ENCODE measurements at places on chromosomes 11 and 22.

DNA sequence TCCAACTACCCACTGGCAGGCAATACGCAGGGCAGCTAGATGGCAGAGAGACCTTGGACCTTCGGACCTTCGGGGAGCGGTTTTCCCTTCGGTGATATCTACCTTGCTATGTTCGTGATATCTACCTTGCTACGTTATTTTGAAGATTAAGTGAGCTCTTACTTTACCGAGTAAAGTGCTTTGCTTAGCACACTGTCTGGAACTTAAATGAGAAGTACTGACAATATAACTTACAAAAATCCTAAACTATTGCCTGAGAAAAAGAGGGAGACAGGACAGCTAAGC lies 1.0 kb upstream of the PRDM10 start:
- no peak for DNase-seq

GRCh38 chr22:35547987-35548721 lies 7.5 kb downstream of the RASD2 start:
- no peak for DNase-seq

DNA sequence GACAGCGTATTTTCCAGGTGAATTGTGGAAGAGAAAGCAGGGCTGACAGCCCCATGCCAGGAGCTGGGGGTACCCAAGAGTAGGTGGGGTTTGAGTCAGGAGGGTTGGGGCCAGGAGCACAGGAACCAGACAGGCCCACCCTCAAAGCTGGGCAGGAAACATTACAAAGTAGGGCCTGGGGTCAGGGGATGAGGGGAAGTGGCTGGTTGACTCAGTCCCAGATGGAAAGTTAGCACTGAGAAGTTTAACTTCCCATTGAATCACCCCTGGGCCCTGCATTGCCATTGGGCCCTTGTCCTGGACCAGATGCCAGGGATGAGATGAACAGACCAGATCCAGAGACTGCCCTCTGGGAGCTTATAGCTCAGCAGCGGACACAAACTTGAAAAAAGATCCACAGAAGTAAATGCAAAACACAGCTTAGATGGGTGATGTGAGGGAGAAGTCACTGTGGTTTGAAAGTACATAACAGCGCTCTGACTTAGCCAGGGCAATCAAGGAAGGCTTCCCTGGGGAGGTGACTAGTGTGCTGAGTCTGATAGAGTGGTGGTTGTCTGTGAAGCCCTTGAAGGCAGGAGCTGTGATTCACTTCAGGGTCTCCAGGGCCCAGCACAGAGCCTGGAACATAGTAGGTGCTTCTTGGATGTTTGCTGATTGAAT lies 2.2 kb downstream of the MAFF start:
- no peak for DNase-seq

- no peak for DNase-seq
These were observed 11.2 kb upstream of the GAB2 start for GRCh38 chr11:78428773-78429172.

DNA sequence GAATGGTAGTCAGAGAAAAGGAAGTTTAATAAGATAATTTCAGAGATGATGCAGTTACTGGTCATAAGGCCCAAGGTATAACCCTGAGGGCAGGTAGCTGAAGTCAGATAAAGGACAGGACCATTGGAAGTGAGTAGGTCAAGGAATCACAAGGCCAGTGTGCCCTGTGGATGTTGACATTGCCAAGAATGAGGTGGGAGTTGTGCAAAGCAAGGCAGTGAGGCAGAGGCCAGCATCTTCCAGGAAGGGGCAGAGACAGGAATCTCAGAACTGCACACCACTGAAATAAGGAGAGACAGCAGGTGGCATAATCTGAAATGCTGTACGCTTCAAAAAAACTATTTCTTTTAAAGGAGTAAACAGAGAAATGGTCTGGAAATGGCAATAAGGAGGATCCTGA lies 61.4 kb downstream of the ABTB2 start:
- DNase-seq: no peak

- DNase-seq: no peak
These were observed 77.3 kb upstream of the ATXN10 start for GRCh38 chr22:45594123-45594941.

GRCh38 chr11:61922539-61922938 lies 5.2 kb upstream of the RAB3IL1 start:
- no peak for DNase-seq

GRCh38 chr22:43393132-43393843 lies 18.5 kb upstream of the MPPED1 start:
- DNase-seq: no peak

DNA sequence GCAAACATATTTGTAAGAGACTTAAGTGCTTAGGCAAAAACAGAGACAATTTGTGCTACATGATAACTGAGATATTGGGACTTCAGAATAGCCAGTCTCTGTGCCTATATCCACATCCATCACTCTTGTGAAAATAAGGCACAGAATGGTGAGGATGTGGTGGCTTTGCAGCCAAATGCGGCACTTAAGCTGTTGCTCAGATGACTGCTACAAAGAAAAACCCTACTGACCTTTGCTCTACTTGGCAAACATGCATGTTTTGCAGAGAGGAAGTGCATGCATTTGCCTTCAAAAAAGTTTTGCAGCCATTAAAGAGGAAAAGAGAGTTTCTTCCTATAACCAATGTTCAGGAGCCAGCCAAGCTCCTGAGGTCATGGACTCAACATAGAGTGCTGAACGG lies 675.0 kb upstream of the KIRREL3 start:
- DNase-seq: no peak

DNA sequence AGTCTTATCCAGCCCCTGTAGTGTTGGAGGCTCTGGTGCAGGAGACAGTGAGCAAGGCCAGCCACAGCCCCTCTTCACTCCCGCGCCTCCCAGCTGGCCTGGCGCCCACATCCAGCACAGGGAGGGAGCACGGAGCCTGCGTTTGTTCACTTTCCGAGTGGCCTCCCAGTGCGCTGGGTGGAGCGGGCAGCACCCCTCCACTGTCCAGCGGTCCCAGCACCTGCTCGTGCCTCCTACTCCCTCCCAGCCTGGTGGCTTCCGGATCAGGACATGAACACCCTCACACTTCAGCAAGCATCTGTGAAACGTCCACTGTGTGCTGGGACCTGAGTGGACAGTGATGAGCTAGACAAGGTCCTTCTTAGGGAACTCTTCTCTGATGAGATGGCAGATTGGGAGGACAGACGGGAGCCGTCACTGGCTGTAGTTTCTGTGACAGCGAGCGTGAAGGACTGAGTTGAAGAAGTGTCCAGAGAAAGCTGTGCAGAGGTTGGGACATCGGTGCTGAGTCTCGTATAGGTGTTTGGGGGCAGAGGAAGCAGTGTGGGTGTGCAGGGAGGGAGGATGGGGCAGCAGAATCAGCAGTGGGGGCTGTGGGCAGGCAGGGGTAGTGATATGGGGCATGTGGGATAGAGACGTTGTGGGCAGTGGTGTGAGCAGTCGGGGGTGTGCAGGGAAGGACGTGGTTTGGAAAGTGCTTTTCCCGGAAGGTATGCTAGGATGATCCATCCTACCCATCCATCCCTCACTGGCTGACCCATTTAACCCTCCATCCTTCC lies 256.8 kb downstream of the TBC1D22A start:
- DNase-seq: no peak

GRCh38 chr22:46019351-46019750 lies 42.4 kb upstream of the WNT7B start:
- DNase-seq: no peak

- DNase-seq: no peak
These were observed 10.0 kb downstream of the RHBDD3 start for GRCh38 chr22:29257751-29258181.

DNA sequence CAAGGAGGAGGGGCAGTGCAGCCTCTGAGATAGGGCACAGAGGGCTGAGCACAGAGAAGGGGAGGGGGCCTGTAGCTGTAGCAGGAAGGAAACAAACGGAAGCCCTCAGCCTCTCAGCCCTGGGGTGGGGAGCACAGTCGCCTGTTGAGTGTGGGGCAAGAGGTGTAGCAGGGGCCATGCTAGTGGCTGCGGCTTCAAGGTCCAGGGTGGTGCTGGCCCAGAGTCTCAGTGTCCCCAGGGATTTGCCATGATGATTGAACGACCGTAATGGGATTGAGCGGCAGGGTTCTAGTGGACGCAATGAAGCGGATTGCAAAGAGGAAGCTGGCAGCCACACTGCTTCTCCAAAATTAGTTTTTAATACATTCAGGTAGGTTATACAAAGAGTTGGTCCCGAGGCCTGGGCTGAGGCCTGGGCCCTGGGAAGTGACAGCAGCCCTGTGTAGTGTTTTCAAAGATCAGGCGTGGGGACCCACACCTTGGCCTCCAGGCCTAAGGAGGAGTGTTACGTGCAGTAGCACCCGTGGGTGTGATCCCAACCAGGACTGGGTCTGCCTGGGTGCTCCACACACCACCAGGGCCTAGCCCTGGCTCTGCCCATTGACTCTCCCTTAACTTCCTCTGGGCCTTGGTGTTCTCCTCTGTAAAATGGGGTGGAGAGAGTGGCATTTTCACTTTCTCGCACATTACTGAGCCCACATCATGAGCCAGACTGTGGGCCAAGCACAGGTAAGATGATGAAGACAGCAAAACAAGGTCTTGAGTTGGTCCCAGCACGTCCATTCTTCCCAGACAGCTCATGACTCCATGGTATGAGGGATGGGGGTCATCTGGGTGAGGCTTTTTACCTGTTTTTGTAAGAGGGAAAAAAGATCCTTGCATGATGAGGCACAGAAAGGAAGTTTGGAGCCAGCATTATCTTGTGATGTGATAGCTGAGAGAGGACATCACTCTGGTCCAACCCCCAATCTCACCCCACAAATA lies 13.1 kb downstream of the LRRC32 start:
- DNase-seq: no peak

DNA sequence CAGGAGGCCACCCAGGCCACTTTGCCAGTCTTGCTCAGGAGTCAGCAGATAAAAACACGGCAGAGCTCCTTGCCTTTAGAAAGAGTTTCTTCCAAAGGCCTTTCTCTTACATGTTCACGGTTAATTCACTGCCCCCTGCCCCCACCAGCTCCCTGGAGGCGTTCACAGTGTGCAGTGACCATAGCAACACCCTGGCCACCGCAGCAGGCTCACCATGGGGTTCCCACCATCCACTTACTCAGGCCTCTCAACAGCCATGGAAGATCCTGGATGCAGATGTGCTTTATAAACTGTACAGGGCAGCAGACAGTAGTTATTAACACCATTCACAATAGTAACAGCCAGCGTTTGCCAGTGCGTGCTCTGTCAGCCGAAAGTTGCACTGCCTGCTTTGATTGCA lies 10.6 kb upstream of the MYO7A start:
- DNase-seq: peak; percentile 48

DNA sequence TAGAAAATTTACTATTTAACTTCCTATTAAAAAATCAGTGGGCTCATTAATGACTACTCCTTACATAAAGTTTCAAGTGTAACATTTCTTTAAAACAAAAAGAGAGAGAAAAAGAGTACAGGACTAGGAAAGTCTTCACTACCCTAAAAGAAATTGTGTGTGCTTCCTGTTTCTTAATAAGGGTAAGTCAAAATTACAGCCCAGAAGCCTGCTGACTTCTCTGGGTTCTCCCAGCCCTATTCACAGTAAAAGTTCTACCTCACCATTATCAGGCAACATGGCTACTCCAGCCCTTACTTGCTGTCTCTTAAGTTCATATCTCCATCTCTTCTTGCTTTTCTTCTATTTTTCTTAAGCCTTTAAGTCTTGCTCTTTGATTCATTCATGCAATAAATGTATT lies 20.3 kb upstream of the ZC3H12C start:
- no peak for DNase-seq

DNA sequence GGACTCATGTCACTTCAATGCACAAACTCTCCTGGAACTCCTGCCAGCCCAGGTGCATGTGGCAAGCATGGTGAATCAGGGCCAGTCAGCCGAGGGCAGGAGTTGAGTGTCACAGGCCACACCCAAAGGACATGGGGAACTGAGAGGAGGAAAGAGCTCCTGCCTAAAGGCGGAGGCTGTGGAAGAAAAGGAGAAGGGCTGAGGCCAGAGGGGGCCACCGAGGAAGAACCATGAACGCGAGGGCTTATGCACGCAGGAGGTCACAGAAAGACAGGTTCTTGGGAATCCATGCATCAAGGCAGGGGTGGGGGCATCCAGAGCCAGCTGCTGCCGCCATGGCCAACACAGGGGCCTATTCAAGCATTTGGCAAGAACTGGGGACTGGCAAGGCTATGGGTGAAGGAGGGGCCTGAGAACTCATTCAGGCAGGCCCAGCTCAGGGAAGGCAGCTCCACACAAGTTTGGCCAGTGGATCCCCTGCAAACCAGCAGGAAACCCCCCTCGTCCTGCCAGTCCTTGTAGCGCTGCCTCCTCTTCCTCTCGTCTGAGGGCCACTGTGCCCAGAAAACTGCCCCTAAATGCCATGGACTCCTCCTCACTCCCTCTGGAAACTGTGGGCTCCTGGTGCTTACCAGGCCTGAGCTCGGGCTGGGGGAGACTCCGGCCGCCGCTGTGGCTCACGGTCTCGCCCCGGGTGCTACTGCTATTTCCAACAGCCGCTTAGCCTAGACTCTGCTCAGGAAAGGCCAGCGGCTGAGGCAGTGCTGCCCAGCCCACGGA lies 15.4 kb downstream of the PPM1F start:
- DNase-seq: no peak

DNA sequence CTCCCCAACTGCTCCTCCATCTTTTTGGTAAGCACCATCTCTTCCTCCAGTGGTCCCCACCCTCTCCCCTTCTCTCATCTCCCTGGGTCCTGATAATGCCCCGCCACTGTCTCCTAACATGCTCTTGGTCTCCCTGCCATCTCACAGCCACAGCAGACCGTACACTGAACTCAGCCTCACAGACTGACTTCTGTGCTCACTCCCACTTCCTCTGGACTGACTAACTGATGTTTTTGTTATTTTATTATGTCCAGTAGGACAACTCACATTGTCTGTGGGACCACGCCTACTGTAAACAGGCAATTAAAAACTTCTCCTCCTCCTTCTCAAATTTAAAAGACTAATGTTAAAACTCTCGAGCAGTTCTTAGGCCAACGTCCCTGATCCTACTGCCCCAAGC lies 2.6 kb upstream of the GNAZ start:
- no peak for DNase-seq

- peak; percentile 59 for DNase-seq
These were observed 263.8 kb upstream of the NARS2 start for GRCh38 chr11:78838417-78838816.

DNA sequence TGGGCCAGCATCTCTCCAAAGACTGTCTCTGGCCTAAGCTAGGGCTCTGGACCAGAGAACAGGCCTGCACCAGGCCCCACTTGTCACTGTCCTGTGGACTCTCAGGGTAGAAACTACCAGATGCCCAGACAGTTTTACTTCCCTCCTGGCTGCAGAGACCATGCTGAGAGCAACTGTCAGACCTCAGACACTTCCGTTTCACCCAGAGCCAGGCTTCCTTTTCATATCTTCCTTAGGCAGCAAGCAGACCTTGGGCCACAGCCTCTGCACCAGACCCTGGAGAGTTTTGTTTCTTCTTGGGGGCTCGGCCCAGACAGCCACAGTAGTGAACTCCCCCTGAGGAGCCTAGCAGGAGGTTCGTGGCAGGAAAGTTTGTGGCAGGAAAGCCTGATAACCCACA lies 12.1 kb upstream of the FCHSD2 start:
- DNase-seq: no peak

- DNase-seq: no peak
These were observed 23.1 kb upstream of the PSMA1 start for GRCh38 chr11:14543260-14543659.

GRCh38 chr22:47153854-47154525 lies 391.5 kb downstream of the TBC1D22A start:
- no peak for DNase-seq

- no peak for DNase-seq
These were observed 2.2 kb downstream of the OR51E2 start for GRCh38 chr11:4695442-4695841.

GRCh38 chr11:114158886-114159285 lies 99.4 kb downstream of the ZBTB16 start:
- no peak for DNase-seq
